Skin of body (tissue), 3 donors: ENCODE measurements at places on chromosomes 2 and 18. TPM values are rescaled to one million over a fixed set of nuclear protein-coding genes. Genes with fewer than 3 reads are reported as not detected.

GRCh38 chr18:77647472-77647871, 397.8 kb downstream of the GALR1 start:
- no peak for DNase-seq

DNA sequence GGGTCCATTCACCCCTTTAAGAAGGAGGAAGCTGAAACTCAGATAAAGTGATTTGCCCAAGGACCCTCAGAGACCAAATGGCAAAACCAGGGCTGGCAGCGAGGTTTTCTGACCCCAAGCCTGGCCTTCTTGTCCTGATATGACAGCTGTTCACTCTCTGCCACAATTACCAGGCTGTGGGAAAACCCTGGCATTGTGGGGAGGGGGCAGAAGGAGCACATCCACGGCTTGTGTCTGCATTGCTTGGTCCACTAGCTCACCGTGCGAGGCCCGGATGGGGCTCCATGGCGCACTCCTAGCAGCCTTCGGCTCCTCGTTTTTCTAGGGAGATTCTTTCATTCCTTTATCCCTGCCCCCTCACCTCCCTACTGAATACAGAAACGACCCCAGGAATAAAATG, 143.4 kb upstream of the SIX2 start:
- no peak for DNase-seq

DNA sequence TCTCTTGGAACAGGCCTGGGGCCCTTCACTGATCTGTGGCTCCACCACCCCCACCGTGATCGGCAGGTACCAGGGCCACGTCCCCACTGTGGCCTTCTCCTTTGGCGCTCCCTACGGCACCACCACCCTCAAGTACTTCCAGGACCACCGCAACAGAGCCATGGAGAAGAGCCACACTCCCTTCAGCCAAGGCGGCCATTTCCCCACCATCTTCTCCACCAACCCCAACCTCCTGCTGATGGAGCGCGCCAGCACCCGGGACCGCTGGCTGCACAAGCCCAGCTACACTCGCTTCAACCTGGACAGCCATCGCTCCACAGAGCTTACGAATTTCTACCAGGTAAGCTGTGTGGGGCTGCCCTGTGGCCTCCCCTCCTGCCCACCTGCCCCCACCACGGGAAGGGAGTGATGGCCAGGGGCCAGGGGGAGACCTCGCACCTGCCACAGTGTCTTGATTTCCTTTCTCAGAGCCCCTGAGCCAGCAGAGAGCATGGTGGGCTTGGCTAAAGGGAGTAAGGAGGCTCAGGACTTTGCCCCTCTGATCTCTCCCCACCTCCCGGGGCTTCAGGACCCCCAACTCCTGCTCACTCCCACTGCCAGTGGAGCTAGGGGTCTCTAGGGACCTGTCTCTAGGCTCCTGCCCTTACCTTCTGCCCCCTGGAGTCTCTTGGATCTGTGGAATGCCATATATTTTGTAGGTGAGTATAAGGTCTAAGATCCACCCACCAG, 65.2 kb downstream of the CIB4 start:
- no peak for DNase-seq

- no peak for DNase-seq
Observed at GRCh38 chr2:17915099-17915498, 36.6 kb downstream of the KCNS3 start.

DNA sequence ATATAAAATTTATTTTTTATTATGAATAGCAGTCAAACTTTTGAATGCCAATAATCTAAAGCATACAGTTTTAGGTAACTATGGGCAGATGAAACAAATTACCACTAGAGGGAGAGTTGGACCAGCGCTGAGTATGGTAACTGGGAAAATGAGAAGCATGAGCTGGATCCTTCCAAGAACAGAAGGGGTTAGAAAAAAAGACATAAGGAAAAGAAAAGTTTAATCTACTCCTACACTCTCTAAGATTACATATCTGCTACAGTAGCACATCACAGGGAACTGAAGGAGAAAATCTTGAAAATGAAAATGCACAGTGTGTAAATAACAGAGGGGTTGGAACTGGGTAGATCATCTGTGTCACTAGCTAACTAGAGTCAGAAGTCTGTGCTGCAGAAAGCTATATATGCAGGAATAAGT, 15.5 kb downstream of the REG3G start:
- no peak for DNase-seq

- DNase-seq, result peak; percentile 55
Observed at GRCh38 chr2:85199698-85200097, 66.5 kb downstream of the TCF7L1 start.

IL1F10 gene
- 2.7 TPM for total RNA-seq

LGALSL gene
- total RNA-seq, result 46.4 TPM
